ENCODE measurements at places on chromosomes 12 and 14. TPM values are rescaled to one million over a fixed set of nuclear protein-coding genes. Genes with fewer than 3 reads are reported as not detected.

GRCh38 chr12:27003421-27004381 is 10.5 kb downstream of the TM7SF3 start:
- no peak for DNase-seq

- no peak for DNase-seq
Measured at GRCh38 chr14:81971911-81972310, 438.3 kb upstream of the SEL1L start.

GRCh38 chr12:59500335-59500734 is 95.5 kb upstream of the SLC16A7 start:
- DNase-seq = no peak

GRCh38 chr14:58428118-58428683 is 682 bp downstream of the KIAA0586 start:
- no peak for DNase-seq

DNA sequence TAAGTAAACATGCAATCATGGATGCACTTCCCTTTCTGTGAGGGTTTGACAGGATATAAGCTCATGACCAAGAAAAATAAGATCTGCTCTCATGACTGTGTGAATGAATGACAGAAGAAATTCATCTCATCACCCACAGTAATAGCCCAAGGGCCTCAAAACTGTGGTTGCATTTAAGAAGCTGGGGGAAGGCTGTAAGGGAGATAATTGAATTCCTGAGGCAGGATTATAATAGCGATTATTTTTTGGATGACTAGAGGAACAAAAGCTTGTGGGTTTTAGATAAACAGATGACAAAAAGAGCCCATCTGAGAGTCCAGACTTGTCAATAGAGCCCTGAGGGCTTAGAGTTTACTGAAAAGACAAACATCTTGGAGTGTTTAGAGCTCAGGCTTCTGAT is 161.2 kb downstream of the NTF3 start:
- DNase-seq = no peak

- DNase-seq = no peak
Measured at GRCh38 chr12:84785951-84786350, 126.6 kb downstream of the SLC6A15 start.

GRCh38 chr12:113065126-113066007 is 8.8 kb downstream of the DTX1 start:
- no peak for DNase-seq

DNA sequence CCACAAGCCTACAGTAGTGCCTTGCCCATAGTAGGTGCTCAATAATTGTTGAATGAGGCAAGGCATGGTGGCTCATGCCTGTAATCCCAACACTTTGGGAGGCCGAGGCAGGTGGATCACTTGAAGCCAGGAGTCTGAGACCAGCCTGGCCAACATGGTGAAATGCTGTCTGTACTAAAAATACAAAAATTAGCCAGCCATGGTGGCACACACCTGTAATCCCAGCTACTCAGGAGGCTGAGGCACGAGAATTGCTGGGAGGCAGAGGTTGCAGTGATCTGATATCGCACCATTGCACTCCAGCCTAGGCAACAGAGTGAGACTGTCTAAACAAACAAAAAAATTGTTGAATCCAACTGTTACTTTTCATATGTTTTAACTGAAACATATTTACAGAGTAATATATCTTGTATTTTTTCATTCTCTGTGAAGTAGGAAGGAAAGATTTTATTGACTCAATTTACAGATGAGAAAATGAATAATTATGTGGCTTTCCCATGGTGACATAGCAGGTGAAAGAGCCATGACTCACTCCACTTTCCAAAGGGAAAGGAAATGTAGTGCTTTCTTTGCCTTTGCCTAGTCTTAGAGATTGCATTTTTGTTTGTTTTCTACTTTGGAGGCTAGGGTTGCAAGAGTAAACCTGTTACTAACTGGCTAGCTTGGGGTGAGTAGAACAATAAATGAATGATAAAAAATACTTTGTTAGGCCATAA is 95.4 kb upstream of the SLC38A4 start:
- DNase-seq = no peak

GRCh38 chr12:123436017-123436964 is at the start of gene RILPL2:
TSS of gene RILPL2 (minus strand) at chr12:123436684. CDS start at chr12:123436420, 264 bp downstream.
- peak; percentile 91 for DNase-seq

DNA sequence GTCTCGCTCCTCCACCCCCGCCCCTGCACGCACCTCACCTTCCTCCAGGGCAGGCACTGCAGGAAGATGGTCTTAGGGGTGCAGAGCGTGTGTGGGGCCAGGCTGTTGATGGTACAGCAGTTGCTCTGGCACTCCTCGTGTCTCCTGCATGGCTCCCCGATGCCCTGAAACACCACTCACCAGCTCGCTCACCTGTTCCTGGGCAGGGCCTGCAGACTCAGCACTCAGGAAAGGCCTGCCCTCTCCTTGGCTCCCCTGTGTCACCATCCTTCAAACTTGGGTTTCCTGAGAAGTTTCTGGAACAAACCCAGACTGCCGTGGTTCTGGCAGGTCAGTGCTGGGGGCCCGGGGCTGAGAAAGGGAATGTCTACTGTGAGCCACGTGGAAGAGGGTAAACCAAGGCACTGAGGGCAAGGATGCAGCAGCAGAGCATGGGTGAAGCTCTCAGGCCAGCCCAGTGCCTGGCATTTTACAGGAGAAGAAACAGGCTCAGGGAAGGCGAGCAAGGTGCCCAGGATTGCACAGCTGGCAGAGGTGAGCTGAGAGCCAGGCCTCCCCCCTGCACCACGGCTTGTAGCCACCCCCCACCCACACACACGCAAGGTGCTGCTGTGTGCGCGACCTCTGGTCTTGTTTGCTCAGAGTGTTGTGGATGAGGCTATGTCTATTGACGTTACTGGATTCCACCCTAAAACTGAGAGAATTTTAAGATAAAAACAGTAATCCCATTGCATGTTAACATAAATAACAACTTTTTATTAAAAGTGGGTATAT is 5.5 kb downstream of the LRCOL1 start:
- no peak for DNase-seq

- no peak for DNase-seq
Measured at GRCh38 chr12:87953256-87953860, 75.8 kb downstream of the C12orf50 start.

GRCh38 chr14:89242652-89243279 is 174.3 kb downstream of the FOXN3 start:
- DNase-seq = no peak

DNA sequence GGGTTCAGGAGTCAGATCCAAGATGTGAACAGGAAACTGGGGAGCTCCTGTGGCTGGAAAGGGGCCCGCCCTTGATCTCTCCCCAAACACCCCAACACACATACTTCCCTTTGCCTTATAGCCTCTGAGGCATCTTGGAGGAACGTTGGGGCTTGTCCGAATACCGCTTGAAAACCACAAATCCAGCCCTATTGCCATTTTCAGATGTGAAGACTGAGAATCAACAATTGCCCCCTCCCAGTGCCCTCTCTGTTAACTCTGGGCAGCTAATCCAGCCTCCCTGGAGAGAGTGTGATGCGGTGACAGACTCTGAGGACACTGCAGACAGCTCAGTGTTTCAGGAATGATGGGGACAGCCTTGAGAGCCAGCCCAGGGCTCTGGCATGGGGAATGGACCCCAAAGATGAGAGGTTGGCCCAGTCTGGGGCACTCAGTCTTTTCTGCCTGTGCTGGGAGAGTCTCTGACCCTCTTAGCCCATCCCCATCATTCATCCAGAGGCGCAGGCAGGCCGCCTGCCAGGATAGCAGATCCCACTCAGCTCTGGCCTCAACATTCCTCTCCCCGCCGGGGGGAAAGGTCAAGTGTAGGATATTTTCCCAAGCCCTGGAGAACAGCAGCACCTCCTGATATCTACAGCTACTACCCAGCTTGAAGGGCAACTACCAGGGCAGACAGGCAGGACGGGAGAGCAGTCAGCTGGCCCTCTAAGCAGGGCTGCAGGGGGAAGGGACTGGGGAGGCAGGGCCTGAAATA is 24.6 kb upstream of the LTBP2 start:
- no peak for DNase-seq

TAS2R8 gene
- not detected for polyA plus RNA-seq

DTX3 gene
- polyA plus RNA-seq = 58.2 TPM

P2RX2 gene
- polyA plus RNA-seq = not detected

SRGAP1 gene
- 1.3 TPM for polyA plus RNA-seq

TIGAR gene
- polyA plus RNA-seq = 5.4 TPM

SPATS2 gene
- 11.5 TPM for polyA plus RNA-seq

SLC4A8 gene
- polyA plus RNA-seq = 0.12 TPM
